ENCODE measurements at places on chromosomes 2 and 18.

DNA sequence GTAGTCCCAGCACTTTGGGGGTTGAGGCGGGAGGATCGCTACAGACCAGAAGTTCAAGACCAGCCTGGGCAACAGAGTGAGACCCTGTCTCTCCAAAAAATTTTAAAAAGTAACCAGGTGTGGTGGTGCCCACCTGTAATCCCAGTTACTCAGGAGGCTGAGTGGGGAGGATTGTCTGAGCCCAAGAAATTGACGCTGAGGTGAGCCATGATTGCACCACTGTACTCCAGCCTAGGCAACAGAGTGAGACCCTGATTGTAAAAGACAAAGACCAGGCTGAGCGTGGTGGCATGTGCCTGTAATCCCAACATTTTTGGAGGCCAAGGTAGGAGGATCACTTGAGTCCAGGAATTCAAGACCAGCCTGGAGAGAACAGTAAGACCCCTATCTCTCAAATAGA lies 7.8 kb downstream of the ST6GAL2 start:
- no peak for DNase-seq

DNA sequence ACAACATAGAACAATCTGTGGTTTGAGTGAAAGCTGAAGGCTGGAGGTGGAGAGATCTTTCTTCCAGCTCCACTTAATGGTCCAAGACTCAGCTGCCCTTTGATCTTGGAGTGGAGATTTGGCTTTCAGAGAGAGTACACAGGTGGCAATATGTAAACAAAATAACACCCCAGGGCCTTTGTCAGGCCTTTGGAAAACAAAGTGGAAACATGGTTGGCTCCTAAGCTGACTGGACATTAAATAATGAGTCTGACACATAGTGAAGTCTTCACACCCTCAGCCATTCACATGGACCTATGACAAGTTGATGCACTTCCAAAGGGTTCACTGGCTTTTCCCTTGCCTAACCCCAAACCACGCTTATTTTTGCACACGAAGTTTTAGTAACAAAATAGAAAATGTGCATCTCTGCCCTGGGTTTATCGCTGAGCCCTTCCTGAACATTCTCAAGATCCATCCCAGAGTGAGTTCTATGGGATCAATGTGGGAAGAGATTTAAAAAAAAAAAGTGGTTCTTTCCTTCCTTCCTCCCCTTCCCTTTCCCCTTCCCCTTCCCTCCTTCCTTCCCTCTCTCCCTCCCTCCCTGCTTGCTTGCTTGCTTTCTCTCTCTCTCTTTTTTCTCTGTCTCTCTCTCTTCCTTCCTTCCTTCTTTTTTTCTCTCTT lies 201.3 kb upstream of the NT5C1B start:
- no peak for DNase-seq

- no peak for DNase-seq
Observed at GRCh38 chr18:80041424-80041823, 7.2 kb downstream of the RBFA start.

DNA sequence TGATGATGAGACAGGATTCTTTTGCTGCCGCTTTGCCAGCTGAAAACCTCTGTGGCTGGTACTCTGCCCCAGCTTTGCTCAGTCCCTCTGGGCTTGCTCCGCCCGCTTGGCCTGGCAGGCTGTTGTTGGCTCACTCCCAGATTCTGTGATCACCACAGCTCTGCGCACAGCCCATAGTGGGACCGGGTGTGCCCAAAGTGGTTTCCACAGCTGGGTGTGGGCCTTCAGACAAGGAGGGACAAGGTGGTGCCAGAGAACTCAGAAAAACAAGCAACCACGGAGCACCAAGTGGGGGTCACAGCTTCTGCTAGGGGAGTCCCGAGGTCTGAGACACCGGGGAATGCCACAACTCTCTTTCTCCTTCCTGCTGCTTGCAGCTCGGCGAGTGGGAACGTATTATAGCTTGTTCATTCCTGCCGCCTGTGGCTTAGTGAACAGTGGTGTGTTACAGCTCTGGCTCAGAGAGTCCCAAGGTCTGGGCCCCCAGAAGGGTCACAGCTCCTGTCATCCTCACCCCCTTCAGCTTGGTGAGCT lies 9.2 kb upstream of the KYNU start:
- no peak for DNase-seq

GRCh38 chr18:21049306-21049705 lies 62.3 kb downstream of the ROCK1 start:
- DNase-seq = no peak

DNA sequence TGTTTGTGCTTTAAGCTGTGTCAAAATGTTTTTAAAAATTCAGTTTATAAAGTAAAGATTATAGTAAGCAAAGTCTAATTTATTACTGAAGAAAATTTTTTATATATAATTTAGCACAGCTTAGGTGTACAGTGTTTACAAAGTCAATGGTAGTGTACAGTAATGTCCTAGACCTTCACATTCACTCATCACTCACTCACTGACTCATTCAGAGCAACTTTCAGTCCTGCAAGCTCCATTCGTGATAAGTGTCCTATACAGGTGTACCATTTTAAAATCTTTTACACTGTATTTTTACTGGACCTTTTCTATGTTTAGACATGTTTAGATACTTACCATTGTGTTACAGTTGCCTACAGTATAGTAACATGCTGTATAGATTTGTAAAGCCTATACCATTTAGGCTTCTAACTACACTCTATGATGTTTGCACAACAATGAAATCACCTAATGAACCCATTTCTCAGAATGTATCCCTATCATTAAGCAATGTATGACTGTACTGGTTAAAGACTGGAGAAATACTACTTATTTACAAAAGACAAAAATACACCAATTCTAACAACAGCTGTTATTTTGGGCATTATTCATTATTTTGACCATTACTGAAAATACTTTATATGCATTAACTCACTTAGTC lies 95.1 kb downstream of the STRN start:
- no peak for DNase-seq

DNA sequence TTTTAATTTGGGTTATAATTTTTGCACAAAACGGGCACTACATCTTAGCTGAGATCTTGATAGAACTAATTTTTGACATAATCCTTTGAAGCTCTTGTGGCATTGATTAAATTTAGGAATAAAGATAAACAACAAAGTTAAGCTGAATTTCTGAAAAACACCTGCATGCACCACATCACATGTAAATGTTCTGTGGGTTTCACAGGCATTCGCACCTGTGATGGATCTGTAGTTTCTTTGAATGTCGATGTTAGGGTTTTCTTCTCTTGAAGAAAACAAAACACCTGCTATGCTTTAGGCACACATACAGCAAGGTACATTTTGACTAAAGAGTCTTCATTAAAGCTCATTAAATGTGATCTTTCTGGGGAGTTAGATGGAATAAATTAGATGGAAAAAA lies 60.3 kb downstream of the RPIA start:
- no peak for DNase-seq

DNA sequence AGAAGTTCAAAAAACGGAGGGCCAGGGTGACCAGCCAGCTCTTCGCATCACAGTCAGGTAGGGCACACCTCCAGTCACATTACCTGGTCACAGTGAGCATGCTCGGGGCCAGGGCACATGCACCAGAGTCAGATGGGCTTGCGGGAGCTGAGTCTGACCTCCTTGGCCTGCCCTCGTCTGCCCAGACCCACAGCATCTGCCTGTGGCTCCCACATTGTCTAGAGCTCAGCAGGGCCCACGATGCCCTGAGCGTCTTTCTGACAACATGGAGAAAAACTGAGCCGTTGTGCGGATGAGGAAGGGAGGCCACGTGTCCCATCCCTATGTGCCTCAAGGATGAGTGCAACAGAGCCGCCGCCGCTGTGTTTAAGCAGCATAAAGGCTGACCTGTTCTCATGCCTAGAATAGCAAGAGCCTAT lies 37.6 kb downstream of the CRACDL start:
- DNase-seq = no peak

- DNase-seq = no peak
Observed at GRCh38 chr18:34928088-34928753, 113.0 kb upstream of the MAPRE2 start.

- DNase-seq = no peak
Observed at GRCh38 chr2:117856415-117857210, 42.1 kb downstream of the DDX18 start.

DNA sequence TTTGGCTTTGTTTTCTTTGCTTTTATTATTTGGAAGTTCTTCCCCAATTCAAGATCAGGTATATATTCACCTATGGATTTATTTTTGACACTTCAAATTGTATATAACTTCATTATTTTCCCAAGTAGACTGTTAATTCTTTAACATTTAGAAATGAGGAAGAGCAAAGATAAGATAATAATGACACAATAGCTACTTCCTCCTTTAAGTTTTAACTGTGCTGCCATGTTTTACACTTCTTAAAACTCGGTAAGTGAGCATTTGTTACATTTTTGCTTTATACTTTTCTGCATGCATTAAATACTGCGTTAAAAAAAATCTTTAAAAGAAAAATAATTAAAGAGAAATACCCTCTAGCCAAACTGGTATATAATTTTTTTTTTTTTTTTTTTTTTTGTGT lies 32.5 kb downstream of the SLC66A3 start:
- no peak for DNase-seq

- no peak for DNase-seq
Observed at GRCh38 chr2:20431772-20432171, 15.1 kb upstream of the RHOB start.

DNA sequence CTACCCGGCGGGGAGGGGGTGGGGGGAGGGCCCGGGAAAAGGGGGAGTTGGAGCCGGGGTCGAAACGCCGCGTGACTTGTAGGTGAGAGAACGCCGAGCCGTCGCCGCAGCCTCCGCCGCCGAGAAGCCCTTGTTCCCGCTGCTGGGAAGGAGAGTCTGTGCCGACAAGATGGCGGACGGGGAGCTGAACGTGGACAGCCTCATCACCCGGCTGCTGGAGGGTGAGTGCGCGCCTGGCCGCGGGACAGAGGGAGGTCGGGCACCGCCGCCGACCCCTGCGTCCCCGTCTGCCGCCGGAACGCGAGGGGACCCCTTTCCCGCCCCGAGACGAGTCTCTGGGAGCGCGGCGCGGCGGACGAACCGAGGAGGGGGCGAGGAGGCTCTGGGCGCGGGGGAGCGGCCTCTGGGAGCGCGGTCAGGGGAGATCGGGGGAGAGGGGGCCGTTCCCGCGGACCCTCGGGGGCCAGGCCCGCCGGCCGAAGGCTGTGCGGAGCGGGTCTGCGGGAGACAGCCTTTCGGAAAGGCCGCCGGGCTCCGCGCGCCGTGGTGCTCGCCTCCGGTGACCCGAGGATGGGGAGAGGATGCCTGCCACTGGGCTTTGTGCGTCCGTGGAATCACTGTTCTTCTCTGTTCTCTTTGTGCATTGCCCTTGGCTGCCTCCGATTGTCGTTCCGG lies 463 bp downstream of the PPP1CB start:
- no peak for DNase-seq

DNA sequence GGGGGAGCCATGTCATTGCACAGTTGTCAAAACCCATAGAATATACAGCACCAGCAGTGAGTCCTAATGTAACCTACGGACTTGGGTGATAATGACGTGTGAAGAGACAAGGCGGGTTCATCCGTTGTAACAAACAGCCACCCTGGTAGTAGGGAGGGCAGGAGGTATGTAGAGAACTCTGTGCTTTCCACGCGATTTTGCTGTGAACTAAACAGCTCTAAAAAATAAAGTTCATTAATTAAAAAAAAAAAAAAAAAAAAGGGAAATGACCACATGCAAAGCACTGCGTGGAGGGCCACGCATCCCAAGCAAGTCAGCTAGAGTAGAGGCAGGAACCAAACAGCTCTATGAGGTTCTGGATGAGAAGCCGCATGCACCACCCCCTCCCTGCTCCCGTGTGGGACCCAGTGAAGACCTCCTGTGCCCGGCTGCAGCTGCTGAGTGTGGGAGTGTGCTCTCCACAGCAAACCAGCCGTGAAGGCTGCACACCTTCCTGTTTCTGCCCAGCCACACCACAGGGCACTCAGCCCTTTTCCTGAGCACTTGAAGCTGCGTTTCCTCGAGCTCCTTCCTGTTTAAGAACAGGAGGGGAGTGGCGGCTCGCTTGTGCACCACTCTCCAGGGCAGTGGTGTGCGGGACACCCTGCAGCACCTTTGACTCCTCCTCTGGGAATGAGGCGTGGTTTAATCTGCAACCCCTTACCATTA lies 65.6 kb downstream of the ODC1 start:
- no peak for DNase-seq

GRCh38 chr2:207289295-207290018 lies 123.7 kb upstream of the KLF7 start:
- no peak for DNase-seq

DNA sequence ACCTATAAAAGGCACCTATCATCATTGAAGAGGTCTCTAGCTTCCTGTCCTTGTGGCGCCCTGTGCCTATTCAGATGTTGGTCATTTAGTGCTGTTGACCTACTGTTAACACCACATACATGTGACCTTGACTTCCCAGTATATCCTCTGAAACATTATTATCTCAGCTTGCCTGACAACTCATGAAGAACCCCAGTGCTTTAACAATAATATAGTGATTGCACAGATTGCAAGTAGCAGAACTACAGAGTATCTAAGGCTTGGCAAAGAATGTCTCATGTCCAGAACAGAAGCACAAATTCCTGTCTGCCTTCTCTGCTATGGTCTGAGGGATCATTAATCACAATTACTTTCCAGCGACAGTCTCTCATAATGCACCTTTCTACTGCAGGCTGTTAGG lies 165.3 kb downstream of the LCLAT1 start:
- no peak for DNase-seq

- no peak for DNase-seq
Observed at GRCh38 chr18:1917569-1917968, 653.7 kb downstream of the METTL4 start.

DNA sequence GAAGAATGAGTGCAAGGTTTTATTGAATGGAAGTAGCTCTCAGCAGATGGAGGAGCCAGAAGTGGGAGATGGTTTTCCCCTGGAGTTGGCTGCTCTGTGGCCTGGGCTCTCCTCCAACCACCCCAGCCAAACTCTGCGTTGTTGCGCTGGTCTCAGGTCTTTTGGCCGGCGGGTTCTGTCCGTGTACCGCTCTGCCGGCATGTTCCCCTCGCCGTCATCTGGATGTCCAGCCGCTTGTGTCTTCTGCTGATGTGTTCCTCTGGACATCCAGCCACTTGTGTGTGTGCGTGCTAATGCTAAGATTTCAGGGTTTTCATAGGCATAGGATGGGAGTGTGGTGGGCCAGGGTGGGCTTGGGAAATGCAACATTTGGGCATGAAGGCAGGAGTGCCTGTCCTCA lies 1311.3 kb upstream of the TMEFF2 start:
- no peak for DNase-seq

DNA sequence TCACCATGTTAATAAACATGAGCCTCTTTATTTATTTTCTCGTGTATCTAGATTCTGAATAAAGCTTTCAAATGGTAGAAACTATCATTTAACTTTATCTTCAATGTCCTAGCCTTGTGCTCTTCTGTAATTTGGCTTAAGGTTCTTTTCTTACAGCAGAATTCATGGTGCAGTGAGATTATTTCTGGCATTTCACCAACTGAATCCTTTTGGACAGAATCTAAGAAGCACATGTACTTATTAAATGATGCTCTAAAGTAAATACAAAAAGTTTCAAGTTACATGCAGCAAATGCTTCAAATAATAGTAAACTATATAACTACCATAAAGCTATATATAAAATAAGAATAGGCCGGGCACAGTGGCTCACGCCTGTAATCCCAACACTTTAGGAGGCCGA lies 65.9 kb downstream of the AP1S3 start:
- no peak for DNase-seq

- no peak for DNase-seq
Observed at GRCh38 chr2:51516667-51517066, 484.7 kb upstream of the NRXN1 start.
